ENCODE measurements at places on chromosomes 2 and 18.

- DNase-seq, result no peak
Measured at GRCh38 chr18:5979176-5979888, 84.0 kb upstream of the TMEM200C start.

GRCh38 chr2:72165792-72166191, 18.1 kb upstream of the CYP26B1 start:
- no peak for DNase-seq

GRCh38 chr2:213764849-213765248, 480.6 kb downstream of the SPAG16 start:
- no peak for DNase-seq

DNA sequence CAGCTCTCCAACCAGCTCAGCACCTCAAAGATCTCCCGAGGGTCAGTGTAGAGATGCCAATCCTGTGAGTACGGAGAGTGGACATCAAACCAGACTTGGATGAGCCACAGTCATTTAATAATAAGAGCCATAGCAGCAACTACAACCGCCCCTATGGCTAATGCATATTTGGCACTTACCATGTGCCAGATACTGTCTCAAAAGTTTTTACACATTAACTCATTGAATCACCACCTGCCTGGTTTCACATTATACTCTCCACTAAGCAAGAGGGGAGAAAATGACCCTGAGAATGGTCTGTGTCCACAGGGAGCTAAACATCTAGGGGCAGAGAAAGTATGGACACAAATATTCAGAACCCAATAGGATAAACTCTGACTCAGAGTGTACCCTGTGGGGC, 2.6 kb downstream of the CNPPD1 start:
- no peak for DNase-seq

GRCh38 chr2:238571661-238572372, 145.1 kb downstream of the ASB1 start:
- DNase-seq, result no peak

- DNase-seq, result no peak
Measured at GRCh38 chr2:197461057-197461456, 7.7 kb downstream of the COQ10B start.

GRCh38 chr2:112085916-112086669, 31.0 kb downstream of the TMEM87B start:
- no peak for DNase-seq

DNA sequence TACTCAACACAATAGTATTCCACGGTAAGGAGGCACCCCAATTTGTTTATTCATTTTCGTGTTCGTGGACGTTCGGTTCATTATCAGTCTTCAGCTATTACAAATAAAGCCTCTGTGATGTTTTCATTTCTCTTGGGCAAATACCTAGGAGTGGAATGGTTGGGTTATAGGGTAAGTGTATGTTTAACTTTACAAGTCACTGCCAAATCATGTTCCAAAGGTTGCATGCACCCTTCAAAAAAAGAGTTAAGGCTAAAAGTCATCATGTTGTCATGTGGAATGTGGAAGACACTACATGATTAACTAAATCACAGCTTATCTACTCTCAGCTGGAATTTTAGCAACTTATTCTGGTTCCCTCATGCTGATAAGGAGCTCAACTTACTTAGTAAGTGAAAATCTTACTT, 15.8 kb downstream of the INO80C start:
- no peak for DNase-seq

GRCh38 chr2:36492216-36492945, 105.6 kb downstream of the FEZ2 start:
- DNase-seq, result no peak

DNA sequence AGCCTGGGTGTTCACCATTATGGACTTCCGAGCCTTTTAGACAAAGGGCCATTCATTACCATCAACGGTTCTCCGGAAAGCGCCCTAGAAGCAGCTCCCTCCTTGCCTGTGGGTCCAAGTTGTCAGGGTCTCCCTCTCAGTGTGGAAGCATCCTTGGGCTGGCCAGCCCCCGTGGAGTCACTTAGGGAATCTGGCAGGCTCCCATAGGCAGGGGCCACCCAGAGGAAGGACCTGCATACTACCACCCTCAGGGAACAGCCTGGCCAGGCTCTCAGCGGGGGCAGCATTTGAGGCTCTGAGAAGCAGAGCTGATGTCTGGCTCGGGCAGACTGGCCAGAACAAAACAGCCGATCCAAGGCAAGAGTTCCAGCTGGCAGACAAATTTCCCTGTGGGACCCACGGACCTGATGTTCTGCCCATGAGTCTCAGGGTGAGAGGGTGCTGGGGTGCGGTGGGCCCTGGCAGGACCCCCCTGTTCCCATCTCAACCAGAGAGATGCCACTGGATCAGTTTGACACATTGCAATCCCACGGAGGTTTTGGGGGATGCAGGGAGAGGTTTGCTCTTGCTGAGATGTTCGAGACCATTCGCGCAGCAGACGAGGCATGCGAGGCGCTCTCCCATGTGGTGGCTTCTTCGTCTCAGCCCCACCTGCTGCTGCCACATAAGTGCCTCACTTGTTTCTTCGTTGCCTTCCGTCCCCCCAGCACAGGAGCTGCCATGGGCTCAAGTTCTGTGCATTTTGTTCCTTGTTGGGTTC, 56.9 kb downstream of the ACKR3 start:
- DNase-seq, result no peak

GRCh38 chr2:7191932-7192331, 274.7 kb downstream of the RNF144A start:
- DNase-seq, result no peak

- no peak for DNase-seq
Measured at GRCh38 chr2:45168711-45169338, 159.6 kb upstream of the SIX2 start.

GRCh38 chr2:147531269-147531668, 313.6 kb upstream of the ACVR2A start:
- no peak for DNase-seq

- DNase-seq, result no peak
Measured at GRCh38 chr2:23148342-23148741, 236.6 kb upstream of the KLHL29 start.

- no peak for DNase-seq
Measured at GRCh38 chr2:118250001-118250400, 161.7 kb downstream of the INSIG2 start.

- DNase-seq, result no peak
Measured at GRCh38 chr2:3233877-3234276, 143.7 kb downstream of the EIPR1 start.

- DNase-seq, result no peak
Measured at GRCh38 chr2:137983581-137983980, 19.3 kb downstream of the HNMT start.

DNA sequence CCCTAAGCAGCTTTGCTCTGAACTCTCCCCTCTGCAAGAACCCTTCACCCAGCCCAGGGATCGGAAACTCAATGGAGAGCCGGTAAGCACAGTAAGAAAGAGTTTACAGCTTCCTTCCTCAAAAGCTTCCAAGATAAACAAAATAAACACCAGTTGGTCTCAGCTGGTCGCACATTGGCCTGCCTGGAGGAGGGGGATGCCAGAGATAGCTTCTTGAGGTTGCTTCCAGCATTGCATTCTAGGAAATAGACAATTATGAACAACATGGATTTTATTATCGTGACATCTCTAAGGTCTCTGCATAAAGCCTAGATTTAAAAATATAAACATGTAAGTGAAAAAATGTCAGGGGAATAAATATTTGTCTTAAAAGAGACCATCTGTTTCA, 141.5 kb upstream of the PKDCC start:
- no peak for DNase-seq

DNA sequence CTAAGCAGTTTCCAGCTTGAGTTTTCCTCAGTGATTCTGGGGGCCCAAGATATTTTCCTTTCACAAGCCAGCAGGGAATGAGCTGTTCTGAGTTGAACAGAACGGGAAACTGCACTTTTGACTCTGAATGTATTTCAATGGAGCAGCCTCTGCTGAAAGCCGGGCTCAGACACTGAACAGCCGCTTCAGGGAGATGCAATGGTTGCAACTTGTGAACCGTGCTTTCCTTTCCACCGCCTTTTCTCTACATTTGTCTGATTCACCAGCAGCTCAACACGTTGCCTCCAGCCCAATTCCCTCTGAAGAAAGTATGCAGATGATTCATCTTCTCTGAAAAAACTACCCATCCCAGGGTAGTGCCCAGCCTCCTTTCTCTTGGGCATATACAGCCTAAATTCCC, 119.3 kb upstream of the PKDCC start:
- no peak for DNase-seq

DNA sequence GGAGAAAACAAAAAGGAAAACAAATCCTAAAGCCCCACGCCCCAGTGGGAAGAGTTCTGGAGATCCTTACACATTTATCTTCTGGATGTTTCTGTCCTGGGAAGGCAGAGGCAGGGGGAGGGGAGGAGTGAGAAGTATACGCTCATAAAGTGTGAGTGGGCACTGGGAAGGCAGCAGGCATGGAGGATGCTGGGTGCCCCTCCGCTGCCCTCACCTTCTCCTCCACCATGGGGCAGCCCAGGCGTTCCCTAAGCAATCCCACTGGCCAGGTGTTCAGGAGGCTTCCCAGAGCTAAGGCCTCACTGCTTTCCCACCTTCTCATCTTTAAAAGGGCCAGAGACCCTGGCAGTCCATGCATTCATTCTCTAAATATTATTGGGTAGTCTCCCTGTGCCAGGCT, 112.0 kb upstream of the SMAD2 start:
- DNase-seq, result no peak

DNA sequence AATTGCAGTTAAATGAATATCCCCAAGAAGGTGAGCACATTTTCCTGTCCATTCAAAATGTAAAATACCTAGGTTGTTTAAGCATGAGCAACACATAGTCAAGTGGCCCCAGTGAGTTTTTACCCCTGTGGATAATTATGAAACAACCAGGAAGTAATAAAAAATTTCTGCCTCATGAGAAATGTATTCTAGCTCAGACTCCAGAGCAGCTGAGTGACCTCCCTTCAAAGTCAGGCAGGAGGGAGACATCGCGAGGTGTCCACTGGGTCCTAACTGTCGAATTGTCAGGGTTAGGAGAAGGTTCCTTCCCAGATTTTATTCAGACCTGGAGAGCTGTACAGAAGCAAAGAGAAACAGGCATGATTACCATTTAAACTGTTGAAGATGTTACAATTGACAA, 416.6 kb upstream of the SMIM21 start:
- DNase-seq, result no peak

DNA sequence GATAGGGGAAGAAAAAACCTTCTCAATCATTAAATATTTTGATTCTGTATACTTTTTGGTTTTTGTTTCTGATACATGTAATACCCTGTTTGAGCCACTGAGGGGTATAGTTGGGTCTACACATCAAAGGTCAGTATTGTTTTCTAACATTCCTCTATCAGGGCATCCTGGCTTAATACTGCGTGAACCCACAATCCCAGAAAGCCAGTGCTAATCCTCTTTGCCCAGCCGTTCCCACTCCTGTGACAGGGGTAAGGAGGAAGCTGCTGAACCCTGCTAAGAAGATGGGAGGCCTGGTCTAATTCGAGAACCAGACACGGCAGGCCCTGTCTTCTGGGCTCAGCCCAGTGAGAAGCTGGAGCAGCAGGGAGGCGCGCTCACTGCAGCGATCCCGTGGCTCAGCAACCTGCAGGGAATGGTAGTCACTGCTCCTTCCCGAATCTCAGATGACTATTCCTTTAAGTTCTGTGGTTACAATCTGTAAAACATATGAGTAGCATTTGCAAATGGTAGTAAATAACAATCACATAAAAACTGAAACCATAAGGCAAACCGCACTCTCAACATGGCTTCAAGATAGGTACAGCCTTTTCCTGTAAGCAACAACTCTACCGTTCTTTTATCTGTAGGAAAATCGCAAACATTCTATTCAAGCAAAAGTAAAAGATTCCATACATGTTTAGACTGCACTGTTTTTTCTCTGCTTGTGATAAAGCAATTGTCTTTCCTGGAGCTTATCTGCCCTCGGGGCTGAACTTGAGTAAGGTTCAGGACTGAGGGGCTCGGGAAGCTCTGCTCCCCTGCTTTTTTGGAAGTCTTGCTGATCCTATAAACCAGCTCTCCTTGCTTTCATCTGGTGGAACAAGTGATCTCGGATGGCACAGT, 87.0 kb downstream of the EPB41L3 start:
- DNase-seq, result no peak

- no peak for DNase-seq
Measured at GRCh38 chr2:50069454-50069853, 915.1 kb upstream of the FSHR start.

DNA sequence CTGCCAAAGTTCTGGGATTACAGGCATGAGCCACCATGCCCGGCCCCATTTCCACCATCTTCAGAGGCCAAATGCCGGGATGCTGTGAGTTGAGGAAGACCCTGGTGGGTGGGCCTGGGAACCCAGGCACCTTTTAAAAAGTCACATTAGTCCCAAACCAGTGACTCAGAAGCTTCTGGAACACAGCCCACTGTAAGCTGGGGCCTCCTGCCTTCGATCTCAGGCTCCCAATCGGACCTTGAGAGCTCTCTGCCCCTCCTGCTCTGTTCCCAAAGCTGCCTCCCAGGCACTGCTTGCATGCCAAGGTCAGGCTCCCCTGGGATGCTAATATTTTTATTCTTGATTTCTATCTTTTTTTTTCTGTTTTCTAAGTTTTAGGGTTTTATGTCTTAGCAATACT, 4.2 kb downstream of the ADCY3 start:
- DNase-seq, result no peak

DNA sequence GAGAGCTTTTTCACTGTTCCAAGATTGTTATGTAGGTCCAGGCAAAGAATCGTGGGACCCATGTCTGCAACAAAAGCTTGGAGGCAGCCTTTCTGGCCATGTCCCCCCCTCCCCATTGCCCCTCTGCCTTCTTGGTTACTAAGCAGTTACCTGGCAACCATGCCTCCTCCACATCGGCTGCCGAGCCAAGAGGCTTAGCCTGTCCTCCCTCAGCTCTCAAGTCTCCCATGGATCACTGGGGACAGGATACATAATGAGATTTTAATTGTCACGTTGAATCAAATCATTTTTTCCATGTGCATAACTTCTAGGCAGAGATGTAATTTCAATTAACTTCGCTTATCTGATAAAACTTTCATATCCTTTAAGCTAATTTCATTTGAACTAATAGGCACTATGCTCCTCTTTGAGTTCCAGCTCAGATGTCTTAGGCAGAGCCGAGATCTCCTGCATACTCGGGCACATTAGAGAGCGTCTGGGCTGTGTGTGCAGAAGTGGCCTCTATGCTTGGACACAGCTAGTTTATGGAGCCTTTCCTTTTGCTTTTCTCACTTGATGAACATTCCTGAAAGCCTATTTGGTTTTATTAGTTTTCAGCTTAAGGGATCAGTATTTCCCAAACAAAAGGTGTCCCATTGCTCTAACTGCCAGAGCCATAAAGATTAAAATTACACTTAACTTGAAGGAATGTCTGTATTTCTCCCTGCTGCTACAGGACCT, 80.7 kb downstream of the LYPD1 start:
- DNase-seq, result no peak

GRCh38 chr18:66724664-66725356, 120.9 kb upstream of the CDH19 start:
- DNase-seq, result no peak

Measured in stimulated activated CD4-positive, alpha-beta T cell treated with anti-CD3 and anti-CD28 coated beads, TNF-alpha, amount 100 ng/mL, for 48 hours (primary cell).